ENCODE measurements at places on chromosomes 2 and 18.

DNA sequence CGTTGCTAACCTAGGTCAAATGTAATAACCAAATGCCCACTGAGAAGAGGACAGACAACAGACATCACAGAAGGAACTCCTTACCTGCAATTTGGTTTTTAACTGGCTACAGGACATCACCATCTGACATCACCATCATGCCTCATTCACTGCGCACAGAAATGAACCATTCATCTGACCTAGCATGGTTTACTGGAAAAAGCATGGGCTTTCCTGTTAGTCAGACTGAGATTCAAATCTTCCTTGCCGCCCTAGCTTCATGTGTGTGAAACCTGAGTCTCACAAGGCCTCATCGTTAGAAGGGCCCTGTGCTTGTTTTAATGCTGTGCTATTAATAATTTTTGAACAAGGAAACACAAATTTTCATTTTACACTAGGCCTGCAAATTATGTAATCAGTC is 1.1 kb upstream of the HIBCH start:
- no peak for DNase-seq

DNA sequence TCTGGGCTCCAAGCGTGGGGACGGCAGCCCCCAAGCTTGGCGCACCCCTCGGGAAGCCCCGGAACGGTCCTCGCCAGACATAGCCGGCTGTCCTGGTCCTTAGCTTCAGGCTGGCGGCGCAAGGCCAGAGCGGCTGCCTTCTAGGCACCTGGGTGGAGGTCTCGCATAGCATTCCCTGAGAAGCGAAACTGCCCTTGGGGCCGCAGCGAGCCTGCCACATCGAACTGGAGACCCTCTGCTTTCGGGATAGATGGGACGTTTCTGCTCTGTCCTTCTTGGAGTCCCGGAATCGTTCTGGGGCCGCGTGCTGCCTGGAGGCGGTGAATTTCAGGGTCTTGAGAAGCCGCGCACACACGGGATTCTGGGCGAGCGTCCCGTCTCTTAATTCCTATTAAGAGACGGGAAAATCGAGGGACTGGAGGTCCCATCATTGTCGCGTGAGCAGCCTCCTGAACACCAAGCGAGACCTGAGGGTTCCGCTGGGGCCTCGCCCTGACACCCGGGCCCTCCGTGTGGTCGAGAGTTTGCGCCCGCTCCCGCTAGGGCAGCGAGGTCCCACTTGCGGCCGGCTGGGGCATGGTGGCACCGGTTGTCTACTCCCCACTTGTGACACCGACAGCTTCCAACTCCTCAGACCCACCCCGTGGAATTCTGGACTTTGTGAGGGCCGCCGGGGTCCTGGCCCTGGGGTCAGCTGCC is 9.7 kb upstream of the EN1 start:
- DNase-seq, result no peak

- no peak for DNase-seq
These were observed 62.5 kb downstream of the STK39 start for GRCh38 chr2:168184681-168185513.

GRCh38 chr18:13254971-13255927 is 36.7 kb downstream of the LDLRAD4 start:
- no peak for DNase-seq

GRCh38 chr2:234885118-234885517 is 66.7 kb upstream of the SH3BP4 start:
- DNase-seq, result no peak

- no peak for DNase-seq
These were observed 427.8 kb downstream of the ZNF521 start for GRCh38 chr18:24924066-24924716.

DNA sequence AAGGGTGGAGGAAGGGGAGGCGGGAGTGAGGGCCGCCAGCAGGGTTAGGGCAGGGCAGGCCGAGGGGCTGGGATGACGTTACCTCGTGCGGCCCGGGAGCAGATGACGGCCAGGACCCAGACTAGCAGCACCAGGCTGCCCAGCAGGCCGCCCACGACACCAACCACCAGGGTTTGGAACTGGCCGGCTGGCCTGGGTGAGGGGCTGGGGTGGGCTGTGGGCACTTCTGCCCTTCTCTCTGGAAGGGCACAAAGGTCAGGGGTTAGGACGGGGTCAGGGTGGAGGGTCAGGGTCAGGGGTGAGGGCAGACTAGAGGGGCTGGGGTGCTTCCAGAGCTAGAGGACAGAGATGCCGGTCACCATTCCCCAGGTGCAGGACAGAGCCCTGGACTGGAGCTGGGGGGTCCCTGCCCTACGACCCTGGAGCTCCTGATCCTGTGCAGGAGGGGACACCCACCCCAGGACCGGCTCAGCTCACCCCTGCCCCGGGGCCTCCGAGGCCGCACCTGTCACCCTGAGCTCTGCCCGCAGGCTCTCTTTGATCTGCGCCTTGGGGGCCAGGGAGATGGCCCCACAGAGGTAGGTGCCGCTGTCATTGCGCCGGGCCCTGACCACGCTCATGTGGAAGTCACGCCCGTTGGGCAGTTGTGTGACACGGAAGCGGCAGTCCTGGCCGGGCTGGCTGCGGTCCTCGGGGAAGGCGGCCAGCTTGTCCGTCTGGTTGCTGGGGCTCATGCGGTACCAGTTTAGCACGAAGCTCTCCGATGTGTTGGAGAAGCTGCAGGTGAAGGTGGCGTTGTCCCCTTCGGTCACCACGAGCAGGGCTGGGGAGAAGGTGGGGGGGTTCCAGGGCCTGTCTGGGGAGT is 6.3 kb downstream of the PDCD1 start:
- no peak for DNase-seq

DNA sequence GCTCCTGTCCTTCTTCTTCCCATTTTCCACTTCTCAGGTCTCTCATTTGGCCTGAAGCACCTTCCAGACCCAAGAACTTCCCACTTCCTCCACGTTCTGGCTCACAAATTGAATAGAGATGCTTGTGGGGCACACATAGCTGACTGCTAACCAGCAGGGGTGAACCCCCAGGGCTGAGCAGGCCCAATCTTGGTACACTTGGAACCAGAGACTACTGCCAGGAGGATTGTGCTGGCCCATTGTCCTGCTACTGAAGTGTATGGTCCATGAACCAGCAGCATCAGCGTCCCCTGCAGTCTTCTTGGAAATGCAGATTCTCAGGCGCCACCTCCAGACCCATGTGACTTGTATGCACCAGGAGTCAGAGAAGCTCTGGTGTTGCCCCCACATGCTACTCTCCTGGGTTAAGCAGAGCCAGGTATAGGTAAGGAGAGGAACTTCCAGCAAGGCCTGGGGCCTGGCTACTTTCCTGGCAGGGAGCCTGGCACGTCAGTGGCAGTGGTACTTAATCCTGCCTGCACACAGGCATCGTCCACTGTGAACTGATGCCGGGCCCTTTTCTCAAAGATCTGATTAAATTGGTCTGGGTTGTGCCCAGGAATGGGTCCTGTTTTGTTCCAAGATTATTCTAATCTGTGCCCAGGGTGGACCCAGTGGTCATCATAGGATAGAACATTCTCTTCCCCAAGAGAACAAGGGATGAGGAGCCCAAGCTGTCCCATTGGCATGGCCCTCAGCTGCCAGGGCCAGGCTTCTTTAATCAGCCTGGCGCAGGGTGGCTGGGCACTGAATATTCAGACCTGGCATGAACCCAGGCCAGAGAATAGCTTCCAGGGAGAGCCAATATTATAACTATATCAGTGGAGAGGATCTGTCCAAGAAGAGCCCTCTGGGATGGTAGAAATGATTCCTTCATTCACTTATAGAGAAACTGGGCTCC is 248.7 kb downstream of the SOX11 start:
- no peak for DNase-seq

DNA sequence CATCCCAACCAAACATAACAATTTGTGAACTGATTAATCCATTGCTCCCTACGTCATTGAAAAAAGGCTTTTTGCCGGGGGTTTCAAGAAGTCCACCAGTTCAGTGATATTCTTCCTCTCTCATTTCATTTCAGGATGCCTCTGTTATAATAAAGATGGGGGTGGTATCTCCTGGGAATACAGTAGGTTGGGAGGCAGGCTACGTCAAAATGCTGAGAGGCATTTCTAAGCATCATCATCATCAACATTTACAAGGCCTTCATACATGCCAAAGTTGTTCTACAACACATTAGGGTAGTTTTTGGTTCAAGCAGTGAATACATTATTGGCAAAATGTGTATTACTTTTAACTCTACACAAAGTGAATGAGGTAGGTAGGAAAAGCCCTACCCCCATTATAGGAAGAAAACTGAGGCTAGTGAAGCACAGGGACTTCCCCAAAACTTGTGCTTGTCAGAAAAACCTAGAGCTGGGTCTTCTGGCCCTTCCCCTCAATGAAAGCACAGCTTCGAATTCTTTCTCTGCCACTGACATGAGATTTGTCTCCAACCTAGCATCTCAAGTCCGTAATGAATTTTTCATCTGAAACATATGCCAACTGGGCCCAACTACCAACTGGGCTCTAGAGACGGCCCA is 11.3 kb downstream of the OSR1 start:
- no peak for DNase-seq

DNA sequence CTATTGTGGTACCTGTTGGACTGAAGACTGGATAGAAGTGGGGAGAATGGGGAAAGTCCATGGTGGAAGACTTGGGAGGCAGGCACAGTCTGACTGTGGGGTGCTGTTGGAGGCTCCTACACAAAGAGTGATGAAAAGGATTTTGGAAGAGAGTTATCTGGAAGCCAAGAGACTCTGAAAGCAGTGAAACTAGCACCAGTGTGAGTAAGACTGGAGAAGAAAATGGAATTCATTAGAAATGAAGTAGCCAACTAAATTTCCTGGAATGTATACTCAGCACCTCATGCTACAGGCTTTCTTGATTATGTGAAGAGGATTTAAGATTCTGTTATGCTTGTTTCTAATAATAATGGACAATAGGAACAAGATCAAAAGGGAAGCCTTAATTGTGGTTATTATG is 27.7 kb downstream of the ELP2 start:
- DNase-seq, result peak; percentile 18

GRCh38 chr2:65268957-65269356 is 41.3 kb downstream of the ACTR2 start:
- DNase-seq, result no peak

- DNase-seq, result no peak
These were observed 15.1 kb upstream of the WDR33 start for GRCh38 chr2:127826047-127826446.

- no peak for DNase-seq
These were observed 26.3 kb downstream of the PRELID3A start for GRCh38 chr18:12433829-12434540.

GRCh38 chr2:45777996-45778719 is 126.7 kb downstream of the PRKCE start:
- DNase-seq, result no peak

DNA sequence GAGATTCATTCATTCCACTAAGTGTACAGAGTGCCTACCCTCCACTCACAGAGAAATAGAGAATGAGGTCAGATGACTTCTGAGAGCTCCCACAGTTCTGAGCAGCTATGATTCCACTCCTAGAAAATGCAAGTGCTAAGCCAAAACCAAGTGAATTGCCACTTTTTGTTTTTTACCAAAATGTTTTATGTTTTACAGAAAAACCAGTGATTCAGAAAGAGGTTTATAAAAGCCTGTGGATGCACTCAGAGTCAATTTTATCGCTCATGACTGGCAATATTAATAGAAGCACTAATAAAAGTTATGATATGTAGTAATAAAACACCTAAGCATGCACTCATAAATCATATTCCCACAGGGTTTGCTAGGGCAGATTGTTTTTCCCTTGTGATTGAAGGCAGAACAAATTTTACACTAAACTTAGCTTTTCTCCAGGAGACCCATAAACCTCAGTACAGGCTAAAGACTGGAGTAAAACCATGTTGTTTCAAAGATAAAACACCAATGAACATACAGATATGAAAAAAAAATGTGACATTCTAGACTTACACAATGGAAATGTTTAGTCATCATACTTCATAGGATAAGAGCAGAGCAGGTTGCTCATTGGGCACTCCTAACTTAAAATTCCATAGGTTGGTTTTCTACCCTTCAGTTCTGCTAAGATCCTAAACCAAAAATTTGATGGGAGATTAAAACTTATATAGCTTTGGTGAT is 67.5 kb downstream of the PDK1 start:
- peak; percentile 64 for DNase-seq

- no peak for DNase-seq
These were observed 353.6 kb upstream of the FANCL start for GRCh38 chr2:58594762-58595161.

DNA sequence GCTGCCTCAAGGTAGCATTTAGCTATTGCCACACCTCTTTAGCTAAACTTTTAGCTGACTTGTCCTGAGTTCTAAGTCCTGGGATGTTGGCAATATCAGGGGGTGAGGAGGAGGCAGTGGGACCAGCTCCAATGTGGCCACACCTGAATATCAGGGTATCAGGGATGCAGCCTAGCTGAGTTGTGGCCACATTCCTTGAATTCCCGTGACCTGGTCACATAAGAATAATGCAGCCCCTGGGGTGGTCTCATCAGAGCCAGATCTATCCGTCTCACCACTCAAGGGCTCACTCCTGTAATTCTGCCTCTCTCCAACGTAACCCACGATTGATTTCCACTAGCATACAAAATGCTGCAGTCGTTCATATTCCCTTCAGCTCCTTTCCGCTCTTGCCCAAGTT is 11.6 kb upstream of the TAF1B start:
- DNase-seq, result no peak

- DNase-seq, result no peak
These were observed 552.3 kb downstream of the KCNJ3 start for GRCh38 chr2:155250800-155251199.

- DNase-seq, result no peak
These were observed 18.8 kb downstream of the SPRED2 start for GRCh38 chr2:65413610-65414009.

- DNase-seq, result no peak
These were observed 842.4 kb downstream of the TDRD15 start for GRCh38 chr2:21966139-21966538.

DNA sequence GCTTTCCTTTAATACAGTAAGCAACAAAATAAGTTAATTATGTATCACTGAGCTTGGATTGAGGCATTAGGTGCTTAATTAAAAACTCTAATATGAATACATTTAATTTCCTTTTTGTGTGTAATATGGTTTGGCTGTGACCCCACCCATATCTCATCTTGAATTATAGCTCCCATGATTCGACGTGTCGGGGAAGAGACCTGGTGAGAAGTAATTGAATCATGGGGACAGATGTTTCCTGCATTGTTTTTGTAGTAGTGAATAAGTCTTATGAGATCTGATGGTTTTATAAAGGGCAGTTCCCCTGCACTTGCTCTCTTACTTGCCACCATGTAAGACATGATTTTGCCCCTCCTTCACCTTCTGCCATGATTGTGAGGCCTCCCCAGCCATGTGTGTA is 325.4 kb upstream of the CDH7 start:
- no peak for DNase-seq

- no peak for DNase-seq
These were observed 27.7 kb upstream of the ZNF638 start for GRCh38 chr2:71303849-71304248.

DNA sequence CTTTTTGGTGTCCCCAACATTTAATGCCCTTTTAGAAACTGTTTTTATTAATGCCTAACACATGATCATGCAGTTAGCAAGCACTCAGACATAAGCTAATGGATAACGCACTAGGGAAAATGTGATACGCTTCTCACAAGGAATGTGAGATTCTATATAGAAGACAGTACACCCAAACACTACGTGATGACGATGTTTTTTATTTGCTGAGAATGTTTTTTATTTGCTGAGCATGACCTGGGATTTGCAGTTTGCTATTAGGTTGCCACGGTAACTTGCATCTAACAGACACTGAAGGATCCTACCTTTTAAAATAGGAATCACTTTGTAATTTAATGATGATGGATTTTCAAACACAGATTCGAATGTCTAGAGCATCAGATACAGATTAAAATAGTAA is 4.9 kb downstream of the SMC6 start:
- no peak for DNase-seq

- DNase-seq, result peak; percentile 55
These were observed 42.0 kb downstream of the EPHA4 start for GRCh38 chr2:221529943-221530652.
